ENCODE measurements at places on chromosomes 16 and 17.

DNA sequence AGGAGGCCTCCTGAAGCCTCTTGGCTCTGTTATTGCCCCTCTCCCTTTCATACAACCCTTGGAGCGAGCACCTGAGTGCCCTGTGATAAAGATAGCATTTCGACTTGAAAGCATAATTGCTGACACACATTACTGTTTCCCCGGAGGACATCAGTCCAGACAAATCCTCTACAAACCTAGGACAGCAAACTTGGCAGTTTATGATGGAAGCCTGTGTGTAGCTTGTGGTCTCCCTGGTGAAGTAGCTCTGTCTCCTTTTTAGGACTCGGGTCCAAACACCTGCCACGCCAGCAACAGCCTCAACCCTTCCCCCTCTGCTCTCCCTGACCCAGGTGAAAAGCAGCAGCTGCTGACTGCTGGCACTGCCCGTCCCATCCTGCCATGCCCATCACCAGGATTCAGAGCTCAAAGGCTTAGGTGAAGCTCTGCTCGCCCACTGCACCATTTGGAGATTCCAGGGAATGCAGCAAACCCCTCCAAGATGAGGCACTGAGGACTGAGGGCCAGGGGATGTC is 55.9 kb downstream of the IRX6 start:
- no peak for DNase-seq

- DNase-seq: no peak
Measured at GRCh38 chr16:87391324-87391949, 699 bp upstream of the MAP1LC3B start.

DNA sequence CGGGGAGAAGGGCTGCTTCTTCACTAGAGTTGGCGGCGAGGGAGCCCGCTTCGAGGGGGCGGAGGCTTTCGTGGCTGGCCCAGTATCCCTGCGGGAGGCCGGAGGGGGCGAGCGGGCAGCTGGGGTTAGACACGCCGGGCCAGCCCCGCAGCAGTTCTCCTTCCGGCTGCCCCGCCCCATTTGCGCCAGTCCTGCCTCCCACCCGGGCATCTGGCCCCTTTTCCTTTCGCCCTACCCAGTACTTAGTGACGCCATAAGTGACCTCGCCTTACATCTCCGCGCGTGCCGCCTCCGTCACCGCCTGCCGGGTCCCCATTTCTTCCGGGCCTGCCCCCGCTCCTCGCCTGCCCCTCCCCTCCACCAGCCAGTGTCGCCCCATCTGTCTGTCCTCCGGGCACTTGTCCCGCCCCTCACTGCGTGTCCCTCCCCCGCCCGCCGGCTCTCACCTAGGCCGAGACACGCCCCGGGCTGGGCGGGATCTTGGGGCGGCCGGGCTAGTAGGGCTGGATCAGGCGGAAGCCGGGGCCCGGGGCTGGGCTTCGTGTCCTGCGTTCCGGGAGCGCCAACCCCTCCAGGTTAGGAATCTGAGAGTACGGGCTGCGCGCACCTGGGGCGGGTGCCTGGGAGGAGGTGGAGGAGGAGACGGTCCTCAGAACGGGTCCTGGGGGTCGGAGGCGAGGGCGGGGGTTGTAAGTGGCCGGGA is 14.3 kb downstream of the SPATA32 start:
- peak; percentile 96 for DNase-seq

GRCh38 chr16:75590920-75591843 is 25.0 kb downstream of the GABARAPL2 start:
- DNase-seq: no peak

DNA sequence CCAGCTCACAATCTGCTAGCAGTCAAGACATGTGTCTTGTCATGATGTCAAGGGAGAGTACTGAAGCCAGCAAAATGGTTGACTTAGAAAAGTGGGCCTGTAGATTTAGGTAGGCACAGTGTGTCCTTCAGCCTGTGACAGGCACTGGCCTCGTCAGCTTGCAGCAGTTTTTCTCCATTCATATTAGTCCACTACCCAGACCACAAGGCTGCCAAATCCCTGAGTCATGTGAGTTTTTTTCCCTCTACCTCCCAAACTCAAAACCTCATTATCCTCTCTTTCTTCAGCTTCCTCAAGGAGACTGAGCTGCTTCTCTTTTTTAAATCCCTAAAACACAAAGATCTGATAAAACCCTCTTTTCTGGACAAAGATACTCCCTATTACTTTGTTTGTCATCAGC is 102.6 kb upstream of the HS3ST3A1 start:
- DNase-seq: no peak

- DNase-seq: no peak
Measured at GRCh38 chr17:11900041-11900476, 97.2 kb downstream of the ZNF18 start.

Data from CD4-positive, alpha-beta T cell (primary cell).